Lower lobe of right lung (tissue), 2 donors: ENCODE measurements at places on chromosomes 5 and 9. TPM values are rescaled to one million over a fixed set of nuclear protein-coding genes. Genes with fewer than 3 reads are reported as not detected.

- H3K27ac ChIP-seq: peak overlapping the region; percentile 4
- no peak for DNase-seq
- H3K36me3 ChIP-seq: no peaks in the 10 kb centered on the region
Observed at GRCh38 chr5:158876263-158876942, 223.3 kb downstream of the EBF1 start.

DNA sequence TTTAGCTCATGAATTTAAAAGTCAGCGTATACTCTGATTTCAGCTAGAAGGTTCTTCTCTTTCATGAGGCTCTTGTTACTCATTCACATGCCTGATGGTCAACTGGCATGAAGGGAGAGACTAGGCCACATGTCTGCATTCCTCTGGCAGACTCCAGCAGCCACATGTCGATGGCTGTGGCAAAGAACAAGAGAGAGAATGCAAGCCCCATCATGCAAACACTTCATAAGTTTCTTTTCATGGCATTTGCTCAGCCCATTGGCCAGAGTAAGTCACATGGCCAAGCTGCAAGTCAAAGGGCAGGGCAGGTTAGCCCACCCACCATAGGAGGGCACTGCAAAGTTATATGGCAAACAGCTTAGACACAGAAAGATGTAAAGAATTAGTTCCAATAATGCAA is 5.4 kb downstream of the KCNV2 start:
- no peak overlapping the region for H3K4me3 ChIP-seq
- no peaks in the 10 kb centered on the region for H3K27me3 ChIP-seq
- no peaks in the 10 kb centered on the region for H3K36me3 ChIP-seq

GRCh38 chr5:83925321-83925954 is 204.8 kb upstream of the HAPLN1 start:
- no peak for DNase-seq
- peaks cover 7% of the 10 kb centered on the region for H3K4me1 ChIP-seq
- no peaks in the 10 kb centered on the region for H3K27me3 ChIP-seq
- no peak overlapping the region for H3K4me3 ChIP-seq
- H3K36me3 ChIP-seq: no peaks in the 10 kb centered on the region

DNA sequence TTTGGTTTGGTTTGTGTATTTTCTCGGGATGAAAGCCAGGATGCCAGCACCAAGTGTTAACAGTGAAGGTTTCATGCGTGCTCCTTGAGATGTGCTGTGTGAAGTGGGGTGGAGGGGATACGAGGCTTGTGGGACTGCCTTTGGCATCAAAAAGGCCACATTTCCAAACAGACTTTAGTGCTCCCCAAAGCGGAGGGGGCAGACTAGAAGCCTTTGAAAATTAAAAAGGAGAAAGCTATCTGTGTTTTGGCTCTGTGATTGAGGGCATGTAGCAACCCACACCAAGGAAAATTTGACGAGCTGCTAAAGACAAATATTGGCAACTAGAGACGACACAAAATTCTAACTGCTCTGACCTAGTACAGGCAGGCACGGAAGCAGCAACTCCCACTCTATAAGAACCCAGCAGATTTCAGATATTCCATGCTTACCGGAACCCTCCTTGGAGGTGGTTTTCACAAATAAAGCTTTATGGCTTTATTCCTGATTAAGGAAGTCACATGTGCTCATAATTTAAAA is 154.5 kb downstream of the ARSB start:
- no peaks in the 10 kb centered on the region for H3K36me3 ChIP-seq
- H3K27ac ChIP-seq: no peak overlapping the region
- H3K27me3 ChIP-seq: no peaks in the 10 kb centered on the region
- no peak for DNase-seq
- peaks cover 6% of the 10 kb centered on the region for H3K4me1 ChIP-seq

DNA sequence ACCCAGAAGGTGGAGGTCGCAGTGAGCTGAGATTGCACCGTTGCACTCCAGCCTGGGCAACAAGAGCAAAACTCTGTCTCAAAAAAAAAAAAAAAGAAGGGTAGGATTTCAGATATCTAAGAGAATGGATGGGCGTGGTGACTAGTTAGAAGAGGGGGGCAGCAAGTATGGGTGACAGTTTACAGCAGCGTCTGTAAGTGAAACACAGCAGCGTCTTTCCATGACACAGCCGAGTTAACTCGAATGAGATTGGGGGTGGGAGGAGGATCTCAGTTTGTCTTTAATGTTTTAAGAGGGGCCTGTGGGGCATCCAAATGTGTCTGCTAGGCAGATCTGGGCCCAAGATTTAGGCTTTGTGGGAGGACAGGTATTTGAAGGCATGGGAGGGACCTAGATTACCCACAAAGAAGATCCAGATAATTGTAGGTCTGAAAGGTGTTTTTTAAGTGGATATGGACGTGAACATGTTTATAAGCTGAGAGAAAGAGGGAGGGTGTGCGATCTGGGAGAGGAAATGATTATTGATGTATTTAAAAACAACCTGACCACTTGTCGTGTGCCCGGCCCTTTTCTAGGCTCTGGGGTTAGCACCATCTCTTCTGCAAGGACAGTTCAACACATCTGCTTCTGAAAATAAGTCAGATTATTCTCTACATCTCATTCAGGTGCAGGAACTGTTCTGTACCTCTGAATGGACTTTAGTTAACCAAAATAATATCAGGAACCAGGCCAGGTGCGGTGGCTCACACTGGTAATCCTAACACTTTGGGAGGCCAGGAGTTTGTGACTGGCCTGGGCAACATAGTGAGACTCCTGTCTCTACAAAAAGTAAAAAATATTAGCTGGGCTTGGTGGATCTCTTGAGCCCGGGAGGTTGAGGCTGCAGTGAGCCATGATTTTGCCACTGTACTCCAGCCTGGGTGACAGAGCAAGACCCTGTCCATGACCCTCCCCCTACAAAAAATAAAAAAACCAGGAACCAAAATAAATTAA is 2.5 kb downstream of the CEP78 start:
- peaks cover 8% of the 10 kb centered on the region for H3K36me3 ChIP-seq
- DNase-seq: no peak
- H3K27ac ChIP-seq: no peak overlapping the region
- H3K4me1 ChIP-seq: peaks cover 16% of the 10 kb centered on the region
- H3K4me3 ChIP-seq: no peak overlapping the region
- H3K27me3 ChIP-seq: no peaks in the 10 kb centered on the region

DNA sequence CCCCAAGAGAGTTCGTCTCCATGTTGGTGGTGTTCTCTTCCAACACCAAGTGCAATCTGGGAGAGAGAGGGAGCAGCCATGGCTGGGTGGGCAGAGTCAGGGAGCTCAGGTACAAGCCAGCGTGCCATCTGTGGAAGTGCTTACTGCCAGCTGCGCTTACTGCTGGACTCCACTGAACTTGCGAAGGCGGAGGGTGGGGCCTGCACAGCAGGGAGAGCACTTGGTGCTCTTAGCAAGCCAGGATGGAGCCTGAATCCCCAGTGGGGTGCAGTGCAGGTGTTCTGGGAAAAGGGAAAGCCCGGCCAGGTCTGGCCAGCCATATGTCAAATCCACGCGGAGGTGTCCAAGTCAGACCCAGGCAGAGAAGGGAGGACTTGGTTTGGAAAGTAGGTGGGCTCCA is 142.0 kb downstream of the FANCC start:
- no peaks in the 10 kb centered on the region for H3K27me3 ChIP-seq
- H3K27ac ChIP-seq: no peak overlapping the region
- H3K4me3 ChIP-seq: no peak overlapping the region
- no peaks in the 10 kb centered on the region for H3K36me3 ChIP-seq
- no peak for DNase-seq

DNA sequence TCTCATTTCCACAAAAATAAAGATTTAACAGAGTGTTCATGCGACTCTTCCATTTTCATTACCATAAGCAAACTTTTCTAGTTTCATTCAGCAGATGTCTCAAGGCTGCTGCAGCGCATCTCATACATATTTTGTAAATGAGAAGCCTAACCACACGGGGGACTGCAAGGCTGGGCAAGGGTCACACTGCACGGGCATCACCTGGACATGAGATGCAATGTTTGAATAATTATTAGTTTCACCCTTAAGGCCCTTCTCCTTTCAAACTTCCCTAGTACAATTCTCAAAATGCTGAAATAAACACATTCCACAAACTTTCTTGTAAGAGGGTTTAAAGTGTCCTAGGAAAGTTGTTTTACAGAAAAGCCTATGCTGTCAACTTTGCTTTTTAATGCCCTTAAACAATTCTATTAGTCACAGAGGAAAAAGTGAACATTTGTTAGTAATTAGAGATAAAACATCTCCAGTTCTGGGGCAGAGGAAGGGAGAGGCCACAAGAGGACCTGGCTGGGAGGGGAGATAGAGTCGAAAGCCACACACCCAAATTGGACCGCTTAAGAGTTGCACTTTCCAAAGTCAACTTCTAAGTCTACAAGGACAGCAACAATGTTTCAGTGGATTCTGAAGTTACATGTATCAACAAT is 1.3 kb downstream of the DENND1A start:
- no peaks in the 10 kb centered on the region for H3K36me3 ChIP-seq
- no peak overlapping the region for H3K27ac ChIP-seq
- no peak for DNase-seq
- H3K4me3 ChIP-seq: peak overlapping the region; percentile 72

Gene CDKN2B-AS1
- total RNA-seq: 2.4 TPM
